ENCODE measurements at places on chromosomes 16 and 17.
A peak's percentile ranks its signal among the peaks of the same experiment; 100 is the strongest.

DNA sequence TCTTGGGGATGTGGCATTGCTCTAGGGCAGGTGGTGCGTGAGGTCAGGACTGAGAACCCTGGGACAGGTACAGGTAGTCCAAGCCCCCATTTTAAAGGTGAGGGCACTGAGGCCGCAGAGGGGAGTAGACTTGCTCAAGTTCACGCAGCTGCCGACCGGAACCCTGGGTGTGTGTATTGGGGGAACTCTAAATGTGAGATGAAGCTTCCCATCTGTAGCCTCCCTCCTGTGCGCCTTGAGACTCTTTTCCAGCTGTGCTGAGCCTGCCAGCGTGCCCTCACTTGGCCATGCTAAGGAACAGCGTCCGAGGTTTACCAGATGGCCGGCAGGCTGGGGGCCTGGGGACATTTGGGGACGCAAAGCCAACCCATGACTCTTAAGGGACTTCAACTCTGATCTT, 79.0 kb upstream of the CDC42EP4 start:
- DNase-seq, result no peak

GRCh38 chr17:78535273-78536197, 41.7 kb downstream of the DNAH17 start:
- DNase-seq, result peak; percentile 60

DNA sequence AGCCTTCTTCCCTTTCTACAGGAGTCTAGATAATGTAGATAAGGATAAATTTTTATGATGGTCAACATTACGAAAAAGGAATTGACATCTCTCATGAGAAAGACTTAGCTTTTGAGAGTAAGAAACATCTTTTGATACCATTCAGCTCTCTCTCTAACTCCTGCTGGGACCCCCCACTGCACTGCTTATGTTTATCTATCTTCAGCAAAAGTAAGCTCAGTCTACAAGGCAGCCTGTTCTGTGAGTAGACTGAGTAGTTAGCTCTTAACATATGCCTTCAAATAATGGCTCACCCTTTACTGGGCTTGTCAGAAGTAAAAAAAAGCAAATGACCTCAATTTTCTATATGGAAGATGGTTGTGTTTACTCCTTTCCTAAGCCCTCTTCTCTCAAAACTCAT, 372.2 kb upstream of the CDH11 start:
- DNase-seq, result no peak

GRCh38 chr17:40268141-40268712, 19.5 kb upstream of the CDC6 start:
- no peak for DNase-seq

DNA sequence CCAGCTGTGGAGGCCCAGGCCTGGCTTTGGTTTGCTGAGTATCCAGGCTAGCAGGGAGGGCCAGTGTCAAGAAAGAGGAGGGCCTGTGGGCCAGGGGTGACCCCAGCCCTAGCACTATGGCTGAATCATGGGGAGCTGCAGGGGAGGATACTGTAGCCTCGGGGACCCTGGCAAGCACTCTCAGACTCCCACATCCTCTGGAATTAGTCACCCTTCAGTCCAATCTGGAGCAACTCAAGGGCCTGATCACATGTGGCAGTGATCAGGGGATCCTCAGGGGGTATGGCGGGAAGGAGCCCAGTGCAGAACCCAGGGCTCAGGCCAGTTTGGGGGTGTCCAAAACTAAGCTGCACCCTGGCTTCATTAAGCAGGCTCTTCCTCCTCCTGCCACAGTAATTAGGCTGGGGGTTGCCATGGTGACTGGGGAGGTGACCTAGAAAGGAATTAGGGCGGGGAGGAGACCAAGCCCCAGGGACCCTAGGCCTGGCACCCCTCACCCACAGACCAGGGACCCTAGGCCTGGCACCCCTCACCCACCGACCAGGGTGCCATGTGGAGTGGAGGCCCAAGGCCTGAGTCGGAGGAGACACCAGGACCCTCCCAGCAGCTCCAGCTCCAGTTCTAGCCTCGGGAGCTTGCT, 5.8 kb downstream of the NLGN2 start:
- no peak for DNase-seq
